ENCODE measurements at places on chromosomes 11 and 22.

- no peak for DNase-seq
Observed at GRCh38 chr11:62976109-62976508, 8.7 kb downstream of the SLC22A6 start.

DNA sequence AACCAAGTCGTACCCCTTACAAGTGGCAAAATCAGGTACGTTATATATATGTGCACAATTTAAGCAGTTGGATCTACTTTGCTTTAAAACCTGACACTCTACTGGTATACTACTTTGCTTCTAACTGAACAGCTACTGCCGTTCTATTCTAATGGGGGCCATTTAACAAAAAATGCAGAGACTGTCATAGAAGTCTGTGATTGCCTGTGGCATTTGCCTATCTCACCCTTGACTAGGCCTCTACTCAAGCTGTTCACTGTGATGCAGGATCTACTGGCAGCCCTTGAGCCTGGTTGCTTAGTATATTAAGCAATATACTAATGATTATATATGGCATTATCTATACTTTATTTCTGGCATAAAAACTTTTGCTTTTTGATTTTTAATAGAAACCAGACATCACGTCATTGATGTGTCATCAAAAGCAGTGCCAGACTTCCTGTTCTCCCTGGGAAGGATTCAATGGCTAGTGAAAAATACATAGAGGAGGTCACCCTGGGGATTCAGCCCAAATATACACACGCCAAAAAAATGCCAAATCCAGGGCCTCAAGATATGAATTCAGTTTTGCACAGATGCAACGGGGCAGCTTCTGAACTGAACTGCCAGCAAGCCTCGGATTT, 40.0 kb upstream of the FIBIN start:
- DNase-seq, result no peak

DNA sequence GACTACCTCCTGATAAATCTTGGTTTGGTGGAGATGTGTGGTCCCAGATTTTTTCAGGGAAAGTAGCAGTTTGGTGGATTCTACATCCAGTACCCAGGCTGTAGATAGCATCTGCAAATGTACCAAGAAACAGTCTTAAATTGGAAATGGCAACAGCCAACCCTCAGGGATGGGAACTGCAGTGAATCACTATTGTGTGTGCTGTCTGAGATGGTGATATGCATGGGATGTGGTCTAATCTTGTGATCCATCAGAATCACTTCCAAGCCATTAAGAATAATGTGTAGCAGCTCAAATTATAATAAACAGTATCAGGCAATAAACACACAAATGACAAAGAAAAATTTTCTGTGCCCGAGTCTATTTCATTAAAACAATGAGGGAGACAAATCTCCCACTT, 3.4 kb downstream of the OLFML1 start:
- no peak for DNase-seq

- no peak for DNase-seq
Observed at GRCh38 chr22:19085233-19085718, 36.9 kb downstream of the DGCR2 start.

- DNase-seq, result no peak
Observed at GRCh38 chr11:45045683-45046471, 95.2 kb upstream of the TP53I11 start.

GRCh38 chr11:126282736-126283591, at the start of gene TIRAP:
Gene TIRAP (plus strand): TSS chr11:126283093. CDS start chr11:126290895, 7,802 bp downstream.
- no peak for DNase-seq

DNA sequence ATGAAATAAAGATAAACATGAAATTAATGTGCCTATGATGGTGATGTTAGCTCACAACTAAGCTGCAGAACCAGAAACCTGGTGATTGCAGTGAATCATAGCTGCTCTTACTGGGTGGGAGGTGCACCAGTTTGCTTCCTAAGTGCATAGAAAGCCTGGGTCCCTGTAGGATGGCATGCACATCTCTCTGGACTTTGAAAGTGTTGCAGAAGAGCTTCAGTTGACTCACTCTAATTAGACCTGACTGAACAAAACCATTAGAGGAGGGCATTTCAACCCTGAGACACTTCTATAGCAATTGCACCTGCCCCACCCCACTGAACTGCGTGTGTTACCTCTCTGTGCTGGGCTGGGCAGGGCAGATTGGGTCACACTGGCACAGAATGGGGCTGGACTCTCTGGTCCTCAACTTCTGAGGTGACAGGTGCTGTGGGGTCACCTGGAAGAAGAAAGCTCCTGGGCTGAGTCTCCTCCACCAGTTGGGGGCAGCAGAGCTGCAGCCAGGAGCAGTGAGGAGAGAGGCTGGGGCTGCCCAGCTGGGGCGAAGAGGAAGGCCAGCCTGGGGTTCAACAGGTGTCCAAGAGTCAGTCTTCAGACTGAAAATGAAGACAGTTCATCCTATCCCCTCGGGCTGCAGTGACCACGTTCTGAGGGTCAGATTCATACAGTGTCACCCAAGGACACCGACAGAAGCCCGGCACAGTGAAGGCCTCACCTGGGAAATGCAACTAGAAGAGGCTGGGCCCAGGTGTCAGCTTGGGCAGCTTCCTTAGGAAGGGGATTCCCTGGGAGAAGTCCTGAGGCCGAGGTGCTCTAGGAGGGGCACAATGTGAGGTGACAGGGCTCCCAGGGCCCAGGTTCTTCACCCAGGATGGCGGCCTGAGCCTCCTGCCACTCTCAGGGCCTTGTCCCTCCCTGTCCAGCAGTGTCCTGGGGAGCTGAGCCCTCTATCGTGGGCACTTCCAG, 58.1 kb downstream of the GGTLC2 start:
- DNase-seq, result no peak

DNA sequence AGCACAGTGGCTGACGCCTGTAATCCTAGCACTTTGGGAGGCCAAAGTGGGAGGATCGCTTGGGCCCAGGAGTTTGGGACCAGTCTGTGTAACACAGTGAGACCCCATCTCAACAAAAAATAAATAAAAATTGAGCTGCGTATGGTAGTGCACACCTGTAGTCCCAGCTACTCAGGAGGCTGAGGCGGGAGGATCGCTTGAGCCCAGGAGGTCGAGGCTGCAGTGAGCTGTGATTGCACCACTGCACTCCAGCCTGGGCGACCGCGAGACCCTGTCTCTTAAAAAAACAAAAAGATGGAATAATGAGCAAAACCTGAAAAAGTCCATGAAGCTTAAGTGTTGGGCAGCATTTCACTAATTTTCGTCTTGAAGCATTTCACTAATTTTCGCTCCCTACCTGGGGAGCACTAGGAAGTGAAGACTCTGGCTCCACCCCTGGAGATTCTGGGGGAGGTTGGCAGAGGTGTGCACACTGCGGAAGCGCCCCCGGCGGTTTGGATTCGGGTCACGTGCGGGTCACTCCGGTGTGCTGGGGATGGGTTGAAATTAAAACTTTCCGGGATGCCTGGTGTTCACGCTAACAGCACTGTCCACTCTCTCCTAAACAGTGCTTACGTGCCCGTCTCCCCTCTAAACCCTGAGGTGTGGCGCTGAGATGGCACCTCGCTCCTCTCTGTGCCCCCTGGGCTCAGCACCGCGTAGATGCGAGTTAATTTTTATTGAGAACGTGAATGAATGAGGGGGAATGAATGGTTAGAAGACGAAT, 906 bp upstream of the NAA40 start:
- DNase-seq, result no peak

DNA sequence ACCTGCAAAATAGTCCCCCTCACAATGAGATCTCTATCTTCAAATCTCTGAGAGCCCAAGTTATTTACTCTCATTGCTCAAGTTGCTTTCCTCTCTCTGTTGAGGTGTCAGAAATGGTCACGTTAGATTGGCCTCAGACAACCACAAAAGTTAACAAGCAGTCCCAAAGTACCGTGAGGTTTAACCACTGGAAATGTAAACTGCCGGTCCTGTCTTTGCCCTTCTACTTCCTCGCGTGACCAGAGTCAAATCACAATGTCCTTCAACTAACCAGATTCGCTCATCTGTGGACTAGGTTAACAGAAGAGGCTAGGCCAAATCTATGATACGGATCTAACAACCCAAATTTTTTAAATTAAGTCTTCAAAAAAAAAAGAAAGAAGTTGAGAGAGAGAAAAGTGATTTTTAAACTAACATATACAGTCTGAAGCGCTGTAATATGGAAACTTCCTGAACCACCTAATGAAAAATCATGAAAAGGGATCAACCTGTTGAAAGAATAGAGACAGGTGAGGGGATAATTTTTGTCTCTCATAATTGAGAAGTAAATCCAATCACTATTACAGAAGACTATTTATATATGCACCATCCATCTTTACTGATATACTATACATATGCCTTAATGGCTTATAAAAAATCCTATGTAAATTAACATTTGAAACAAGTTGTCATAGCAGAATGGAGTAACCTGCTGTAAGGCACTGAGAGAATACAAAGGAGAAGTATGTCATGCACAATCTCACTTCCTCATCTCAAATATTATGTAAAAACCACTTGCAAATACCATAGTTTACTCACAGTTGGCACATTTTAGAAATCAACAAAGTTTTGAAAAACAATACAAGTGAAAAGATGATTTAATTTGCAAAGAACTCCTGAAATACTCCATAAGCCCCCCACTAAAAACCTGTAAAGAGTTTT, 3.3 kb upstream of the JAML start:
- no peak for DNase-seq

GRCh38 chr11:64136765-64137441, 29.0 kb downstream of the MACROD1 start:
- DNase-seq, result no peak

GRCh38 chr11:68841718-68842426, at the start of gene CPT1A:
Gene CPT1A (minus strand): TSS chr11:68841916. CDS start chr11:68815474, 26,442 bp downstream.
- no peak for DNase-seq

- DNase-seq, result no peak
Observed at GRCh38 chr11:26842478-26843282, 120.8 kb upstream of the SLC5A12 start.
